ENCODE measurements at places on chromosomes 11 and 22.

GRCh38 chr11:129248618-129249017, 56.5 kb upstream of the ARHGAP32 start:
- no peak for DNase-seq

- DNase-seq, result no peak
These were observed 199.6 kb upstream of the ZBED5 start for GRCh38 chr11:11057472-11057854.

GRCh38 chr11:57647372-57647771, 2.3 kb downstream of the YPEL4 start:
- no peak for DNase-seq

DNA sequence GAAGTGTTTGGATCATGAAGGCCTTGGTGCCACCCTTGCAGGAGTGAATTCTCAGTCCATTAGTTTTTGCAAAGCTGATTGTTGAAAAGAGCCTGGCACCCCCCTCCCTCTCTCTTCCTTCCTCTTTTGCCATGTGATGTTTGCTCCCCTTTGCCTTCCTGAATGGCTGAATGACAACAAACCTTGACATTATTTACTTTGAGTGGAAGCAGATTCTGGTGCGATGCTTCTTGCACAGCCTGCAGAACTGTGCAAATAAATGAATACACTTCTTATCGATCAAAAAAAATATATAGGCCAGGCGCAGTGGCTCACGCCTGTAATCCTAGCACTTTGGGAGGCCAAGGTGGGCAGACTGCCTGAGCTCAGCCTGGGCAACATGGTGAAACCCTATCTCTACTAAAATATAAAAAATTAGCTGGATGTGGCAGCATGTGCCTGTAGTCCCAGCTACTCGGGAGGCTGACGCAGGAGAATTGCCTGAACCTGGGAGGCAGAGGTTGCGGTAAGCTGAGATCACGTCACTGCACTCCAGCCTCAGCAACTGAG, 2.0 kb upstream of the NARS2 start:
- DNase-seq, result no peak

GRCh38 chr11:119729951-119730613, 1.1 kb upstream of the NECTIN1 start:
- no peak for DNase-seq

- no peak for DNase-seq
These were observed 314.2 kb downstream of the BUD13 start for GRCh38 chr11:116458546-116458945.

DNA sequence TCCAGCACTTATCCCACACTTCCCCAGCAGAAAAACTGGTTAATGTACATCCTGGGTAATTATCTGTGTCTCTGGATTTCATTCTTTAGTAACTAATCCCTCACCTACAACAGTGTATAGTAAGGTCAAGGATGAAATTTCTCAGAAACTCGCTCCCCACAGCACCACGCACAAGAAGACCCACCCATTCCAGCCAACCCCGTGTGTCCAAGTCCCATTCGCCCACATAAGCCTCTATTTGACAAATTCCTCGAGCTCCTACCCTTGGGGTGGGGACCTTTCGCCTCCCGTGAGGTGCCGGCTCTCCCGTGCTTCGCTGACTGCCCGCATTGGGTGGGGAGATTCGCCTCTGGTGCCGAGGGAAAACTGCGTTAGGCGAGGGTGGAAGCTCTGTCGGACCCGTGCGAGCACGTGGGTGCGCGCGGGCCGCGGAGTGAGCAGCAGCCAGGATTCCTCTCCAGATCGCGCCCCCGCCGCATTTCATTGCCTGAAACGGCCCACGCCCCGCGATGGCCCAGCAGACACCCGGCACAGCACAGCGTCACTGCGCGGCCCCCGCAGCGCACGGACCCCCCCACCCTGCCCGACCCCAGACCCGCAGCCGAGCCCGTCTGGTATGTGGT, 866 bp downstream of the EXPH5 start:
- DNase-seq, result no peak
